SHP77 (cell line): ENCODE measurements at places on chromosomes 4 and X.

DNA sequence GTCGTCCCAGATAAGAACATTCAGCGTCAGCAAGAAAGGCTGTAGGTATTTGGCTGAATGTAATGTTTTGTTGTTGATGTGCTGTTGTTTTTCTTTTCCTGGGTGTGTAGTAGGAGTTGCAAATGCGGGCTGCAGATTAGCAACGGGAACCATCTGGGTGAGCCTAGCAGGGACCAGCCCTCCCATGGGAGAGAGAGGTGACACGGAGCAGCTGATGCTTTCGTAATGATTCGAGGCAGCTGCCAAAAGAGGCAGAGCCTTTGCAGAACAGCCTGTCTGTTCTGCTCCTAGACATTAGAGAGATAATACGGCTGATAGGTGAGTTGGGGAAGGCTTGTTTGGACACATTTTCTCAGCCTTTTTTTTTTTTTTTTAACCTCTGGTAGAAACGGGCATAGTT lies 25.3 kb downstream of the ARSF start:
- DNase-seq, result no peak

DNA sequence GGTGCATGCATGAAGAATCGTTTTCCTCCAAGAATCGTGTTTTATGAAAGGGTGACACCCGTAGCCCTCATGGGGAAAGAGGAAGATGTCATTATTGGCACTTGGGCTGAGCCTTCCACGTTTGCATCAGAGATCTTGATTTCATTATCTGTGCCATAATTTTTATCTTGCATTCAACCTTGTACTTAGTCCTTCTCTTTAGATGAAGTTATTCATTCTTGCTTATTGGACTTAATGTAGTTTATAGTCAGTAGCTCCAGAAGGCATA lies 66.8 kb downstream of the GAB1 start:
- no peak for DNase-seq

DNA sequence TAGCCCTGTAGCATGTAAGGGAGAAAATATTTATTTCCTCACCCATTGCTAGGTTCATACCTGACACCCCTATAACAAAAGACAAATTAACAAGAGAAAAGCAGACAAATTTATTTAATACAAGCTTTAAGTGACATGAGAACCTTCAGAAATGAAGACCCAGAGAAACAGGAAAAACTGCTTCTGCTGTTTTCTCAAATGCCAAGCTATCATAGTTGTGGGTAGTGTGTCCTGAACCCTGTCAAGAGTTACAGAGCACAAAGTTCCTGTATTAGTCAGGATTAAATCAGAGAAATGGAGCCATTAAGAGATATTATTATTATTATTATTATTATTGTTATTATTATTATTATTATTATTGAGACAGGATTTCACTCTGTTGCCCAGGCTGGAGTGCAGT lies 17.5 kb downstream of the CCDC160 start:
- no peak for DNase-seq

GRCh38 chr4:4994312-4995097 lies 24.8 kb downstream of the CYTL1 start:
- no peak for DNase-seq

DNA sequence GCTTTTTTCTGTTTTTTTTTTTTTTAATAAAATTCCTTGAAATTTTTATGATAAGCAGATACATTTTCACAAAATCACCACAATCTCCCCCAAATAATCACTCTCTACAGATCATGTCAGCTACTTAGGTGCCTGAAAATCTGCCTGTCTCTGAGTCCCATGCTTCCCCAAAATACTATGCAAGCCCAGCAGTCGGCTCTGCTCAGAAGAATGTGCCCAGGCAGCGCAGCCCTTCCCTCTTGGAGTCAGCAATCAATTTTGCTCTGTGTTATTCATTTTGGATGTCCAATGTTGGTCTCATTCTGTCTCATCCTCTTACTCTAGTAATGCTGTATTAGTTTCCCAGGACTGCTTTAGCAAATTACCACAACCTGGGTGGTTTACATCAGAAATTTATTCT lies 24.9 kb upstream of the C1QTNF7 start:
- no peak for DNase-seq

GRCh38 chrX:108285356-108285755 lies 152.9 kb downstream of the COL4A6 start:
- DNase-seq, result no peak

- no peak for DNase-seq
These were observed at the start of gene FGFR3 for GRCh38 chr4:1792832-1793495. Gene FGFR3 (plus strand): TSS chr4:1793293. CDS start chr4:1793935, 642 bp downstream.

DNA sequence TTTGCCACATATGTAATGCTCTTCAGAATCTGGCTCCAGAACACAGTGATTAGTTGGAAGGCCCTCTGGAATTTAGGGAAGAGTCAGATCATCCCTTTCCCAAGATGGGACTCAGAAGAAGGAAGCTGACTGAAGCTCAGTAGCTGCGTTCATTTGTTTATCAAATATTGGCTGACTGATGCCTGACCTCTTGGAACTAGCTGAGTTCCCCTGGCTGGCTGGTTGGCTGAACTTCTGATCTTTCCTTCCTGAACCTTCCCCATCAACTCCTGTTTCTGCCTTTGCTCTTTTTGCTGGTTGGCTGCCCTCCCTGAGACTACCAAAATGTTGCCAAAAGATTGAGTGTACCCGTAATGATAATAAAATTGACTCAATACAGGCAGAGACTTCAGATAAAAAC lies 866.5 kb upstream of the INTU start:
- no peak for DNase-seq

GRCh38 chr4:30535255-30535654 lies 184.9 kb upstream of the PCDH7 start:
- DNase-seq, result no peak

DNA sequence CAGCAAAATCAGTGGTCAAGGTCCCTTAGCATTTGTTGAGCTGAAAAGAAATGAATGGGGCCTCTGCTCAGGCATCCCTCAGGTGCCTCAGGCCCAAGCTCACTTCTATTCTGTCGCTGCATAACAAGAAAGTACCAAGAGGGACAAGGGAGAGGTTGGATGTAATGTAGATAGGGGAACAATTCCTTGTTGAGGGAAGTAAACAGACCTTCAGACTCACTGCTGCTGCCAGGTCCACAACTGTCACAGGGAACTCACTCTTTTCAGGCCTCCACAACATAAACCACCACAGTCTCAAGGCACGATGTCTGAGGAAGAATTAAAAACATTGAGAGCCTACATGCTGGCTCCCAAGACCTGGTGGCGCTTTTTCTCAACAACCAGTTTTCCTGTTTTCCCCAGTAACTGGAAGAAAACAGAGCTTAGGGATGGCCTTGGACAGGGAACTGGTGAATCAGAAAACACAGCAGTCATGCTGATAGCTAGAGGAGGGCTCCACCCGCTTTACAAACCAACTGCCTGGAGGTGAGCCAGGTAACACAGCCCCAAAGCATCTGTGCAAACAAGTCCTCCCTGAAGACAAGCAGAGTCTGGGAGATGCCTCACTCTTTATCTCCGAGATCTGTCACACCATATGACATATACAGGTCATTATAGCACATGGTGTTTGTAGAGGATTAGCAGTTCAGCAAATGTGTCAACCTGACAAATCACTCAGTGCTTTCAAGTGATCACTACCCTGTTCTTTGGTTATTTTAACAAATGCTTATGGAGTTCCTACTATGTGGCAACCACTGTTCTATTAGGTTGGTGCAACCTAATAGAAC lies 14.3 kb upstream of the AWAT1 start:
- DNase-seq, result peak; percentile 85

GRCh38 chr4:8828869-8829268 lies 42.8 kb downstream of the HMX1 start:
- DNase-seq, result no peak

DNA sequence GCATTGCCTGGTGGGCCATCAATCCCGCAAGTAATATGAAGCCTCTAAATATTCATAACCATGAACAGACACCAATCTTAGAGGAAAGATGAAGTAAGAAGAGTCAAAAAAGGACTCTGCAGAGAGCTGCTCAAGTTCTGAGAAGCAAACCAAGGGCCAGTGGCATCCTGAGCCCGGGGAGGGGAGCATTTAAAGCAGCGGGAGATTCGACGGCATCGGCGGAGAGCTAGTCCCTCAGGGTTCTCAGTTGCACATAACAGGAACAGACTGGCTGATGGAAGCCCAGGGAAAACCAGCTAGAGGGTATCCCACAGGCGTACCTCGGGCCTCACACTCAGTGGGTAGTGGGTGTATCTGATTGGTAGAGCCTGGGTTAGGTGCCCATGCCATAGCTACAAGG lies 4.9 kb upstream of the PNMA6E start:
- DNase-seq, result no peak

DNA sequence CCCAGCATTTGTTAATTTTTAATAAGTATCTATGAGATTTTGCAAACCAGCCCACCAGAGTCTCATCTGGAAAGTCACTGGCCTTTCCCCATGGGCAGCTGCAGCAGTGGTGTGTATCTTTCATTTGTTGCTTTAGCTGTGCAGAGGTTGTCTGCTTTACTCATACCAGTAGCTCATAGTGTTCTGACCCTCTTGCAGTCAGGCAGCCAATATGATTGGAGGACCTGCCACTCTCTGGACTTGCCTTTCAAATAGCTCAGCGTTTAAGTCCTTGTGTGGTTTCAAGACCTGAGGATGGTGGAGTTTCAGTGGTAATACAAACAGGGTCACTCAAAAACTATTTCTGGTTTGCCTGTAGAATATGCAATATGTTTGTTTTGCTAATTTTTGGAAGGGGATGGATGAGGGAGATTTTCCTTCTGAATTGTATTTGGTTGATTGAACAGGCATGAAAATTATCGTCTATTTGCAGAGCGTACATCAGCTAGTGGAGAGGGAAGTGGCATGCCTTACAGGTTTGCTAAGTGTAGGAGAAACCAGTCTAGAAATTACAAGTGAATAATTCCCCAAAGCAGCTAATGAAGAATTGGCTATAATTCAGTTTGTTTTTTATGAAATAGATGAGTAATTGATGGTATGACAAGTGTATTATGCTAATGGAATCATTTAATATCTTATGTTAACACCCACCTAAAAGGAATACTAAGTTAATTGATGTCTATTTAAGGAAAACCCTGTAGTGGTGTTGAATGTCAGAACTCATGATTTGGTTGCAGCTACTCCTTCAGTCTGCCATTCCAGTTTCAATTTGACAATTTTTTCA lies 8.9 kb downstream of the POLA1 start:
- no peak for DNase-seq

DNA sequence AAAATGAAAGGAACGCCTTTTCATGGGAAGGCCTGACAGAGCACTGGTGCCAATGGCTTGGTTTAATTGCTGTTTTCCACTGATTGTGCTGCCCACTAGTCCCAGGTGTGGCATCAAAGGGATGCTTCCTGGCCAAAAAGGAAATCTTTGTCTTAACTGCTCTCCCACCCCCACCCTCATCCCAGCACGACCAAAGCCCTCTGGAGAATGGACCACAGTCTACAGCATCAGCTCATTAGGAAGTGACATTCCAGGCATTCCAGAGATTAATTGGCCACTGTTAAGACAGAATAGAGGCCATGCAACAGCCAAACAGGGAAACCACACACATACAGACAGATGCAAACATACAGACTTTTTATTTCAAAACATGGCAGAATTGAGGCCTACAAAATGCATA lies 143.2 kb downstream of the LHFPL1 start:
- no peak for DNase-seq

DNA sequence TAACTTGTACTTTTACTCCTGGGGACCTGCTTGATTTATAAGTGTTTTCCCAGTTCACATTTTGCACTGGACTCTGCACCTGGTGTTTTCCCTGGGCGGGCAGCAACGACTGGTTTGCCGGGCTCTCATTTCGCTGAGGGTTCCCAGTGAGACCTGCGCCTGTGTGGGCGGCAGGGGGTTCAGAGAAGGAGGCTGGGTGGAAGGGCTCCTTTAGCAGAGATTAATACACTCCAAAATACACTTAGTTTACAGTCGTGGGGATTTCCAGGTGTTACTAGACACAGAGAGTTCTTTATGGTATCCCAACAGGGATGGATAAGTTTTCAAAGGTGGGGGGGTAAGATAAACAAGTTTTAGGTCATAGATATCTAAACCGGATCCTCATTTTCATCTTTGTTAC lies 53.0 kb upstream of the SHISA3 start:
- DNase-seq, result no peak

GRCh38 chr4:49044270-49044669 lies 58.2 kb downstream of the CWH43 start:
- DNase-seq, result no peak

- no peak for DNase-seq
These were observed 8.4 kb downstream of the BEND4 start for GRCh38 chr4:42144028-42144427.

GRCh38 chr4:18052158-18052557 lies 30.6 kb upstream of the LCORL start:
- DNase-seq, result no peak

- no peak for DNase-seq
These were observed 96.9 kb downstream of the CHRDL1 start for GRCh38 chrX:110698696-110699095.

- DNase-seq, result no peak
These were observed 223.1 kb upstream of the SLIT2 start for GRCh38 chr4:20028645-20029044.

GRCh38 chrX:49951524-49952193 lies 29.3 kb downstream of the CLCN5 start:
- no peak for DNase-seq
